ENCODE measurements at places on chromosomes 16 and 17.

GRCh38 chr17:63934183-63935112, 2.3 kb upstream of the CD79B start:
- DNase-seq: no peak

GRCh38 chr16:11985250-11985649, 8.7 kb downstream of the SNX29 start:
- DNase-seq: peak; percentile 46

DNA sequence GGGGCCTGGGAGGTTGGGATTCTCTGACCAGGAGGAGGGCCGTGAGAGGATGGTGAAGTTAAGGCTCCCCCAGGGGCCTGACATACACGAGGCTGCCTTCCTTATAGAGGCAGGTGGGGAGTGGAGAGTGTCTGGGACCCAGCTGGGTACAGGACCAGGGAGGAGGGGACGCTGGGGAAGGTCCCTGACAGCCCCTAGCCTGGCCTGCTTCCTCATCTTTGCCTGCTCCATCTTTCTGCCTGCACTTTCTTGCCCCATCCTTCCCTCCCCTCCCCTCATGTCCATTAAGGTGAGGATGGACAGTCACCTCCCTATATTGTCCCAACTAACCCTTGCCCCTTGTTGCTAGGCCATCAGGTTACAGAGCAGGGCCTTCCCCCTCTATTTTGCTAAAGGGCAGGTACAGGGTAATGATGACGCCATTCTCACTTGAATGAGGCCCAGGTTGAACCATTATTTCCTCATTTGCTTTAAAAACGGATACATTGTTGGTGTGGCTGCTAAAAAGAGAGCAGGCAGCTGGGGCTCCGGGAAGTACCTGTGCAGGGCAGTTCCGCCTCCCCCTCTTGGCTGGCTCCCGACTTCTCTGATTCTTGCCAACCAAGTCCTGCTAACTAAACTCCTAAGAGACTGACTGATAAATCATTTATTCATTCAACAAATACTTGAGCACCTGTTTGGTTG, 1.3 kb downstream of the C17orf99 start:
- no peak for DNase-seq

GRCh38 chr16:66717776-66718175, 21.2 kb upstream of the CMTM4 start:
- DNase-seq: no peak

- DNase-seq: no peak
Observed at GRCh38 chr16:10015397-10015796, 166.8 kb downstream of the GRIN2A start.

DNA sequence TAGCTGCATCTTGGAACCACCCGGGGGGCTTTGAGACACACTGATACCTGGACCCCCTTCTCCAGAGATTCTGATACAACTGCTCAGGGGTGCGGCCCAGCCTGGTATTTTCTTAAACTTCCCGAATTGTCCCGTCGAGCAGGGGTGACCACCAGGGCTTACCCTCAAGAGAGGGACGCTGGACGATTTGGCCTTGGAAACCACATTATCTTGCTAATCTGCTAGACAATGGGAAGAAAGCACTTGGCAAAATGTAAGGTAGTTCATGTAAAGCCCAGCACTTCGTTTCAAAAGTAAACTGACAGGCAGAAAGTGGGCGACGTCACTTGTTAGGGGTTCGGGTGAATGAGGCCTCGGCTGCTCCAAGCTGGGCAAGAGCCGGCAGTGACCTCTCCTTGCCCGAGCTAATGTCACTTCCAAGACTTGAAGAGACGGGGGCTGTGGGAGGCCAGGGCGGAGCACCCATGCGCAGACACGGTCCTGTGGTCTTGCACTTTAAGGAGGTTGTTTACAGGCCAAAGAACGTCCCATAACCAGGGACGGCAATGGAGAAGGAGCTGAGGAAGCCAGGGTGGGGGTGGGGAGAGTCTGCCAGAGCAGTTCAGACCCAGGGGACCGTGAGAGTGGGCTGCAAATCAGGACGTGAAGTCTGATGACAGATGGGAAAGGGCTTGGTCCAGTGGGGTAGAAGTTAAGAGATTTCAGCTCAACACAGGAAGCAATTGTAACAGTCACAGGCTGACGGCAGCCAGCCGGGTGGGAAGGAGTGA, 152.7 kb upstream of the GSE1 start:
- DNase-seq: peak; percentile 69

GRCh38 chr17:35142467-35142796, 329 bp upstream of the NLE1 start:
- DNase-seq: no peak

- no peak for DNase-seq
Observed at GRCh38 chr17:51653878-51654277, 393.5 kb downstream of the UTP18 start.

- DNase-seq: no peak
Observed at GRCh38 chr16:14608111-14608566, 21.9 kb downstream of the PARN start.

Data from fibroblast of upper back skin (primary cell).